Endodermal cell (in vitro differentiated cells): ENCODE measurements at places on chromosomes 2 and 18.

DNA sequence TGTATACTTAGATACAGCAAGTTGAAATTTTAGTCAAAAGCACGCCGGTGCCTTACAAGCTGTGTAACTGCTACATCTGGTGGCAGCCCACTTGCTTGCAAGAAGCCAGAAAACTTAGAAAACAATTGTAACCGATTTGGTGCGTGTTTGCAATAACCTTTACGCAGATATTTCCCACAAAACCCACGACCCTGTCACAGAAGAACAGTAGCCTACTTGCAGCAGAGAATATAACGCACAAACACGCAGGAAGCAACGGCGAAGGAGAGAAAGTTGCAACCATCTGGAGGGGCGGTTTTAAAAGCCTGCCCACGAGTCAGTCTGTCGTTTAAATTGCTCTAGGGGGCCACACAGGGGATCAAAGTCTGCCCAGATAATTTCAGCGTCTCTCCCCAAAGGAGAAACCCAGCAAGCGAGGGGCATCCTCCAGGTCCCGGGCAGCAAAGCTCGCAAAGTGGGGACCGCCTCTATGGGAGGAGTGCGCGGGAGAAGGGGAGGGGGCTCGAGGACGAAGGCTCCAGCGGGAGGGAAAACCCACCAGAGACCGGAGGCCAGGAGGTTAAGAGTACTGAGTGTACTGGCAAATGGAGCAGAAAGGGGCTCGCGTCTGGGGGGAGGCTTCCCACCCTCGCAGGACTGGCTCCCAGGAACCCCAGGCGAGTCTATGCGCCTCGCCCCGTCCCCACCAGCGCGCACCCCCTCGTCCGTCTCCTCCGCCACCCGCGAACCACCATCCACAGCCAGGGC is 1.1 kb downstream of the TLK1 start:
- peak; percentile 80 for DNase-seq

GRCh38 chr2:72897785-72898584 is 10.8 kb downstream of the SPR start:
- DNase-seq, result no peak

GRCh38 chr2:118936306-118936705 is 5.7 kb upstream of the MARCO start:
- DNase-seq, result no peak

GRCh38 chr2:6309415-6310255 is 556.1 kb downstream of the CMPK2 start:
- no peak for DNase-seq

GRCh38 chr2:174717916-174718315 is 46.4 kb downstream of the CHRNA1 start:
- DNase-seq, result no peak

DNA sequence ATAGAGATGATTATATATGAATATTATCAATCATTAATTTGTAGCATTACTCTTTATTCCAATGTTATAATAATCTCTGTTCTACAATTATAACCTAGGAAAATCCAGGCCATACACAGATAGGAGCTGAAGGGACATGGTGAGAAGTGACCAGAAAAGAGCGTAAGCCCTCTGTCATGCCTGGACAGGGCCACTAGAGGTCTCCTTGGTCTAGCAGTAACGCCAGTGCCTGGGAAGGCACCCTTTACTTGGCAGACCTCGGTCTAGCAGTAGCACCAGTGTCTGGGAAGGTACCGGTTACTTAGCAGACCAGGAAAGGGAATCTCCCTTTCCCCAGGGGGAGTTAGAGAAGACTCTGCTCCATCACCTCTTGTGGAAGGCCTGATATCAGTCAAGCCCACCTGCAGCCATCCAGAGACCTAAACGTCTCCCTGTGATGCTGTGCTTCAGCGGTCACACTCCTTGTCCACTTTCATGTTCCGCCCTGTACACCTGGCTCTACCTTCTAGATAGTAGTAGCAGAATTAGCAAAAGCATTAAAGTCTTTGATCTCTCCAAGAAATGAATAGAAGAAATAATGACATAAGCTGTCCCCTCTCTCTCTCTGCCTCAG is 447.5 kb upstream of the FSIP2 start:
- peak; percentile 91 for DNase-seq

DNA sequence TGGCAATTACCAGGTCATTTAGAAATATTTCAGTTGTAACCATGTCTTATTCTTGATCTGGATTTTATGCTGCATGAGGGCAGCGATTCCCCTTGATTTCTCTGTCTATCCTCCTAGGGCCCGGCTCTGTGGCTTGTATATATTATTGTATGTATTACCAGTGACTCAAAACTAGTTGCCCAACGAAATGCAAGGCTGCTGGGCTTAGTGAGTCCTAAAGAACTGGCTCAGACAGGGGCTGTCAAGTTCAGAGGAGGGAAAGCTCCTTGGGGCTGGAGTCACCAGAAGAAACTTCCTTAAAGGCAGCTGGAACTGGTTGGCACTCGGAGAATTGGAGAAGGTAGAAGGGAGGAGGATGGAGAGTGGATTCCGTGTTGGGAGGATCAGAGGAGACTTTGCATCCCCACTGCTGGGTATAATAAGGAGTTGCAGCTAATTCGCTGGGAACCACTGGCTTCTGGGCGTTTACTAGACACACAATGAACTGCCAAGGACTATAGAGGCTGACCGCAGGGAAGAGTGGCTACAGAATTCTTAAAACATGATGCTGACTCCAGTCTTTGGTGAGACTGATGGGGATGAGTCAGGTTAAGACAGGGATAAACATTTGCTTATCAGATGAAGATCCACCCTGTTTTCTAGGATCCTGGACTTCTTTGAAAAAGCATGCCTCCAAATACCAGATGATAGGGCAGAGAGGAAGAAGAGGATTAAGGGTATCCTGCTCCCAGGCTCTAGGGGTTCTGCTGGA is 104.3 kb downstream of the PRKCE start:
- DNase-seq, result no peak

GRCh38 chr18:7778181-7778580 is 211.1 kb downstream of the PTPRM start:
- DNase-seq, result no peak

DNA sequence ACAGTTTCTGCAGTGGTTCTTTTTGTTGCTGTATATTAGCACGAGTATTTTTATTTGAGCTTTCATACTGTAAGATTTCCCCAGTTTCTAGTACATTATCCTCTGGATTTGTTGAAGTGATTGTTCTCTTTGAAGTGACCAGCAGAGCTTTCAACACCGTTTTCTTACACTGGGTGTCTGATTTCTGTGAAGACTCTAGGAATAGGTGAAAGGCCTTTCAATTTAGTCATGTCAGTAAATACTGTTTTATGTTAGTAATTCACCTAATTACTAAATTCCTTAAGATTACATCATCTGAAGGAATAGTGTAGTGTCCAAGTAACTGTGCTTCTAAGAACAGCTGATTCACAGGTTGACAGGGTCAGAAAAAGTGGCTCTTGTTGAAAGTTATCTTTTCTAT is 2.3 kb downstream of the PPM1B start:
- no peak for DNase-seq

DNA sequence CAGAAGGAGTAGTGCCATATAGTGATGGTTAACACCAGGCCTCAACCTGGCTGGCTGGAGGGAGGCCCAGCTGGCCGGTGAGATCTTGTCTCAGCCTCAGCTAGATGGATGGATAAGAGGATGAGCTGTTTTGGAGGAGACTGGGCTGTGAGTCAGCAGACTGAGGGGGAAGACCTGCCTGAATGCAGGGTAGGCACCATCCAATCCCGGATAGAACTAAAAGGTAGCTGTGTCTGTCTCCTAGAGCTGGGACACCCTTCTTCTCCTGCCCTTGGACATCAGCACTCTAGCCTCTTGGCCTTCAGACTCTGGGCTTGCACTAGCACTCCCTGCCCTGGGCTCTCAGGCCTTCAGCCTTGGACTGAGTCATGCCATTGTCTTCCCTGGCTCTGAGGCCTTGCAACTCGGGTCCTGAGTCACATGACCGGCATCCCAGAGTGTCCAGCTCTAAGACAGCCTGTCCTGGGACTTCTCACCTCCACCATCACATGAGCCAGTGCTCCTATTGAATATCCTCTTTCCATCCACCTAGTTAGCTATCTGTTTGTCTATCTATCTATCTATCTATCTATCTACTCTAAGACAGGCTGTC is 131.3 kb downstream of the TPO start:
- no peak for DNase-seq

GRCh38 chr18:44039216-44039615 is 641.5 kb upstream of the SETBP1 start:
- no peak for DNase-seq

GRCh38 chr2:143345887-143346787 is 216.9 kb downstream of the ARHGAP15 start:
- DNase-seq, result no peak

DNA sequence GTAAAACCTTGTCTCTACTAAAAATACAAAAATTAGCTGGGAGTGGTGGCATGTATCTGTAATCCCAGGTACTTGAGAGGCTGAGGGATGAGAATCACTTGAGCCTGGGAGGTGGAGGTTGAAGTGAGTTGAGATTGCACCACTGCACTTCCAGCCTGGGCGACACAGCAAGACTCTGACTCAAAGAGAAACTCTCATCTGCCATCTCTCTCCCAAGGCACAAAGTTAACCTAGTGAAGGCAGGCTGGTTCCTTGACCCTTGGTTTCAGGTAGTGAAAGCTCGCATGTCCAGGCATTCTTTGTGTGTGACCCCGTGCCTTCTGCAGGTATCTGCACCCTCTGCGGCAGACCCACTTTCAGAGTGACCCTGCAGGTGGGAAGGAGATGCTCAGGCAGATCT is 100.0 kb downstream of the WDSUB1 start:
- DNase-seq, result no peak

GRCh38 chr18:3796434-3796833 is 346.5 kb downstream of the TGIF1 start:
- DNase-seq, result no peak

GRCh38 chr2:7375901-7376300 is 458.7 kb downstream of the RNF144A start:
- DNase-seq, result no peak

GRCh38 chr2:12302140-12302539 is 414.6 kb upstream of the TRIB2 start:
- no peak for DNase-seq

- no peak for DNase-seq
These were observed 58.1 kb downstream of the SH2D6 start for GRCh38 chr2:85476624-85477023.

DNA sequence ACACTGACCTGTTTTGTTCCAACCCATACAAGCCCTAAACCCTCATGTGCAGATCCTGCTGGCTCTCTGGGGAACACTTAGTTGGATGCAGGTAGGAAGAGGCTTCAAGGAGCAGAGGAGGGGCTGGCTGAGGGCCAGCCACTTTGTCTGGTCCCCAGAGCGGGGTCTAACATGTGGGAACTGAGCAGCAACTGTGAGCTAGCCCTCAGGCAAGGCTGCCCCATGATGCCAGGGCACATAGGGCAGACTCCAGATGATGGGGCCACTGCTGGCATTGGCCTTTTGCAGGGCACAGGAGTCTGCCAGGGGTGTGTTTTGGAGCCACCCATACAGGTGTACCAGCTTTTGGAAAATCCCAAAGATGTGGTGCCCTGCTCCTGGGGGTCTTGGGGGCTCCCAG is 67.7 kb downstream of the HPCAL1 start:
- DNase-seq, result no peak

DNA sequence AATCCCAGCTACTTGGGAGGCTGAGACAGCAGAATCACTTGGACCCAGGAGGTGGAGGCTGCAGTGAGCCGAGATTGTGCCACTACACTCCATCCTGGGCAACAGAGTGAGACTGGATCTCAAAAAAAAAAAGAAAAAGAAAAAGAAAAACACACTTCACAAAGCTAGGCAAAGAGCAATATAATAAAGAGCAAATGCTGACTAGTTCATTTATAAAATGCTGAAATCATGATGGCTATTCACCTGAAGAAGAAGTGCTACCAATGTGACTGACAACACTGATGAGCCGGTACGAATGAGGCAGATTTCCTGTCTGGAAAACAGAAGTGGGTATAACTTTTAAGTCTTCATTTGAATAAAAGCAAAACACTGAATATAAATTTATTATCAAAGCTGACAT is 37.9 kb downstream of the VIL1 start:
- no peak for DNase-seq

- no peak for DNase-seq
These were observed 16.0 kb upstream of the MSGN1 start for GRCh38 chr2:17800219-17800618.

GRCh38 chr2:105643405-105644173 is 101.1 kb upstream of the NCK2 start:
- no peak for DNase-seq

- no peak for DNase-seq
These were observed 106.2 kb downstream of the ZRANB3 start for GRCh38 chr2:135424849-135425248.

DNA sequence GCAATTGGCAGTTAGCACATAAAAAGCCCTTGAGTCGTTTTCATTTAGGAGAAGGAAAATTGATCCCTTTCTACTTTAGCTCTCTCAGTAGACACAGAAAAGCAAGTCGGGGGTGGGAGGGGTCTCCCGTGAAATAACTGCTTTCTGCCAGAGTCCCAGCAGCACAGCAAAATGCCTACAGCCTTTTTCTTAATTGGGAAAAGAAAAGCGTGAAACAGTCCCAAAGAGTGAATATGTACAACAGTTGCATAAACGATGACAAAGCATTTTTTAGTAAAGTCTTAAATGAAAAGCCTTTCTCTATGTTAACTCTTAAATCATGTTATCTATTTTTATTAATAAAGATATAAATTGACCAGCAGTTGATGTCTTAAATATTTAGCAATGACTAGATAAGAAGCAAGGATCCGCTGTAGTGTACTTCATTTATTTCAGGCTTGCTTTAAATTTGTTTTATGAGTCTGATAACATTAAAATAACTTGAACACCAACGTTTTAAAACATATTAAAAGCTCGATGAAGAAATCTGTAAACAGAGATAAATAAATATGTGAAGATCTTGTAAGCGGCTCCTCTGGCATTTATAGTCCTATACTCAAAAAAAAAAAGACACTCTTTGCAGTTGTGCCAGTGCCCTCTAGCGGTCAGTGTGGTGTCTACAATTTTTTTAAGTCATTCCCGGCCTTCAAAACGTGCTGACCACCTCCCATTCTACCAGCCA is 42.3 kb upstream of the ATIC start:
- DNase-seq, result peak; percentile 85

GRCh38 chr2:173130496-173131465 is 55.1 kb downstream of the MAP3K20 start:
- DNase-seq, result no peak

GRCh38 chr2:144629935-144630334 is 110.0 kb upstream of the ZEB2 start:
- DNase-seq, result no peak

DNA sequence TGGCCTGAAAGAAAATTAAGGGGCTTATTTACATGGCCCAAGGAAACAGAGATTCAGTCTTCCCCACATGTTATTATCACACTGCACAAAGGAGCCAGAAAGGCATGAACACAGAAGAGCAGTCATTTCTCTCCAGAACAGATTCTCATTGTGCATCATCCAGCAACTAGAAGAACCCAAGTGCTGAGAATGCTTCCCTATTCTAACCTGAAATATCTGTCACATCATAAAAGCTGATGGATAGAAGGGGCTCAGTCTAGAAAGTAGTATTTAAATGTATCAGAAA is 145.8 kb downstream of the TMEM163 start:
- DNase-seq, result no peak

DNA sequence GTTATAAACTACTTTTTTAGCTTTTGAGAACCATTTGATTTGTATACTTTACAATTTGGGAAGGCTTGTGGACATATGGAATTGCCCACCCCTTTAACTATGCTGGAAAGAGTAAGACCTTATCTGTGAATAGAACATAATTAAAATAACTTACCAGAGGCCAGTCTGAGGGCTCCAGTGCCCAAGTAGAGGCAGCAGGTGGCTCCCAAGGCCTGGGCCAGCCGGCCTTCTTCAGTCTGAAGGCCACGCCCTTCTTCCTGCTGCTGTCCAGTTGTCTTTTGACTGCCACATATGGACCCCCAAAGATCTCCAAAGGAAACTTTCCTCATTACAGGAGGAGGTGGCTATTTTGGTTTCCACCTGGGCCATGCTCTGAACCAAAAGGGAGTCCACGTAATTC is 12.0 kb upstream of the IL18RAP start:
- DNase-seq, result no peak
